ENCODE measurements at places on chromosomes 3 and 15. TPM values are rescaled to one million over a fixed set of nuclear protein-coding genes. Genes with fewer than 3 reads are reported as not detected.

TTLL13 gene
- 0.08 TPM for total RNA-seq

MASP1 gene
- total RNA-seq = 0.66 TPM

KIF23 gene
- total RNA-seq = 0.69 TPM

CCDC39 gene
- total RNA-seq = 0.69 TPM

CNOT10 gene
- total RNA-seq = 10.3 TPM

ECE2 gene
- not detected for total RNA-seq

DNA sequence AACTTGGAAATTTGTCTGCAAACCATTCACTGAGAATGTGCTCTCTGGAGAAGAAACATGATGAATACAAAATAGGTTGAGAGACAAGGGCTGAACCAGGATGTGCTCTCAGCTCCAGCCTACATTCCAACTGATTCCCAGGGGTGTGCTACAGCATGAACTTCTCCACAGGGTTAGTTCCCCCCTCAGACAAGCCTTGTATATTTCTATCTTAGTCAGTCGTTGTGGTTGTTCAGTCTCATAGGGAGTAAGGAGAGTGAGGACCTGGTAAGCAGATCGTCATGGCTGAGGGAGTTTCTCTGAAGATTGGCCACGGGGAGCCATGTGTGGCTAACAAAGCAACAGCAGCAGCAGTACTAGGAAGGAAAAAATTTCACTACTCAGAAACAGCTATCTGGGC is 919.7 kb upstream of the CADM2 start:
- H3K27ac ChIP-seq = no peak overlapping the region
- H3K36me3 ChIP-seq = no peaks in the 10 kb centered on the region
- no peaks in the 10 kb centered on the region for H3K27me3 ChIP-seq
- no peak for DNase-seq

DNA sequence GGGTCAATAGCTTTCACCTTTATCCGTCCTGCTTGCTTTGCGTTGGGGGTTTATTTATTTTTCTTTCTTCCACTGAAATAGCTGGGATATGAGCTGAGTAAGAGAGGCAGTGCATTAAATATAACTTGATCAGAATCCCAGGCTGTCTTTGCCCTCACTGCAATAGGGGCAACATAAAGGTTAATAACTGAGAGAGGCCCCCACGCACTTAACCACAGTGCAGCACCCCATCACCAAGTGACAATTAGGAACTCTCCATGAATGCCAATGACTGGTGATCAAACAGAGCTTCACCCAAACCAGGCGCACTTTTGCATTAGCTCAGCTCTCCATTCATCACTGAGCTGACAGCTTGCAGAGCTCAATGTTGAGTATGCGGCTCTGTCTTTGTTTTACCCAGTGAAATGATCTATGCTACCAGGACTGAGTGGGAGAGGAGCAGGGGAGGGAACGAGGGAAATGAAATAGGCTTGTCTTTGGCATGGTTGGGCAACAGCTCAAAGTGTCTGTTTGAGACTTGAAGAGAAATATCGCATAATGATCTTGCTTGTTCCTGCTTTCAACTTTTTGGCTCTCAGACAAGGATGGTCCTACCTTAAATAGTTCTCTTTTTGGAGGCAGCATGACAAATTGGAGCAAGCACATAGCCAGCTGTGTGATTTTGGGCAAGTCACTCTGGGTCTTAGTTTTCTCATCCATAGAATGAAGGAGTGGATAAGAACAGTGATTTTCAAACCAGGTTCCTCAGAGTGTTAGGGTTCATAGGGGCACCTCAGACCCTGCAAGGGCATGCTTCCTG is 14.5 kb upstream of the GLCE start:
- no peak overlapping the region for H3K27ac ChIP-seq
- no peaks in the 10 kb centered on the region for H3K36me3 ChIP-seq
- no peak for DNase-seq
- H3K4me1 ChIP-seq = no peaks in the 10 kb centered on the region
- no peak overlapping the region for H3K4me3 ChIP-seq

- H3K27ac ChIP-seq = no peak overlapping the region
- H3K27me3 ChIP-seq = no peaks in the 10 kb centered on the region
- no peaks in the 10 kb centered on the region for H3K4me1 ChIP-seq
- H3K36me3 ChIP-seq = no peaks in the 10 kb centered on the region
- H3K4me3 ChIP-seq = no peak overlapping the region
- no peak for DNase-seq
Observed at GRCh38 chr3:30201715-30202114, 404.7 kb upstream of the TGFBR2 start.

DNA sequence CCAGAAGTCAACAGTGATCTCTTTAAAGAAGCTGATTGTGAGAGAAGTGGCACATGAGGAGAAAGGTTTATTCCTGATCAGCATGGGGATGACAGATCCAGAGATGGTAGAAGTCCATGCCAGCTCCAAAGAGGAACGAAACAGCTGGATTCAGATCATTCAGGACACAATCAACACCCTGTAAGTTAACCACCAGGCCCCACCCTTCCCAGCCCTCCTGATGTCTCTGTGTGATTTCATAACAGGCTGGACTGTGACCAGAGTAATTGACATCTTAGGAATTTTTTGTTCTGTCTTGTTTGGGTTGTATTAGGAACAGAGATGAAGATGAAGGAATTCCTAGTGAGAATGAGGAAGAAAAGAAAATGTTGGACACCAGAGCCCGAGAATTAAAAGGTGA is 67.7 kb downstream of the KLHL25 start:
- H3K4me1 ChIP-seq = peaks cover 4% of the 10 kb centered on the region
- DNase-seq = no peak
- H3K27ac ChIP-seq = peak overlapping the region; percentile 1
- peaks cover 10% of the 10 kb centered on the region for H3K36me3 ChIP-seq
- H3K27me3 ChIP-seq = no peaks in the 10 kb centered on the region

DNA sequence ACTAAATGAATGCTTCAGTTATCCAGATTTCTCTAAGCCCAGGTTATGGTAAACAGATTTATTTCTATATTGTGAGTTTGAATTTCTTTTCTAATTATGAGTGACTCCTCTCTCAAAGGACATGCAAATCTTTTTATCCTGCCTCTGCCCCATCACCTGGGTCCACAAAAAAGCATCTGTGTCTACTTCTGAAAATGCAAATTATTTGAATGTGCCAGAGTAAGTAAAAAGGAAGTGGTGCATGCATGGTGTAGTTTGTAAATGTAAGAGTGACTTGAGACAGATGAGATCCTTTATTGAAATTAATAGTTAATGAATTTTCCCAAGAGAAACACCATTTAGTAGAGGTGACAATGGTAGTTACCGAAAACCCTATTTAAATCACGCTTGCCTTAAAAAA is 26.9 kb downstream of the MCTP2 start:
- no peak overlapping the region for H3K4me3 ChIP-seq
- no peak overlapping the region for H3K27ac ChIP-seq
- no peaks in the 10 kb centered on the region for H3K27me3 ChIP-seq
- H3K36me3 ChIP-seq = no peaks in the 10 kb centered on the region
- DNase-seq = no peak

- H3K27me3 ChIP-seq = no peaks in the 10 kb centered on the region
- H3K4me1 ChIP-seq = peaks cover 20% of the 10 kb centered on the region
- DNase-seq = no peak
- no peak overlapping the region for H3K4me3 ChIP-seq
- no peak overlapping the region for H3K27ac ChIP-seq
Observed at GRCh38 chr3:184143327-184143726, 8.2 kb downstream of the EIF2B5 start.

GRCh38 chr3:127639173-127640041 is 10.4 kb downstream of the PODXL2 start:
- H3K27me3 ChIP-seq = no peaks in the 10 kb centered on the region
- H3K36me3 ChIP-seq = no peaks in the 10 kb centered on the region
- H3K4me3 ChIP-seq = no peak overlapping the region
- DNase-seq = no peak

- no peak overlapping the region for H3K27ac ChIP-seq
- no peak for DNase-seq
- no peaks in the 10 kb centered on the region for H3K36me3 ChIP-seq
- H3K4me1 ChIP-seq = no peaks in the 10 kb centered on the region
Observed at GRCh38 chr15:95362306-95362705, 968.2 kb upstream of the NR2F2 start.

DNA sequence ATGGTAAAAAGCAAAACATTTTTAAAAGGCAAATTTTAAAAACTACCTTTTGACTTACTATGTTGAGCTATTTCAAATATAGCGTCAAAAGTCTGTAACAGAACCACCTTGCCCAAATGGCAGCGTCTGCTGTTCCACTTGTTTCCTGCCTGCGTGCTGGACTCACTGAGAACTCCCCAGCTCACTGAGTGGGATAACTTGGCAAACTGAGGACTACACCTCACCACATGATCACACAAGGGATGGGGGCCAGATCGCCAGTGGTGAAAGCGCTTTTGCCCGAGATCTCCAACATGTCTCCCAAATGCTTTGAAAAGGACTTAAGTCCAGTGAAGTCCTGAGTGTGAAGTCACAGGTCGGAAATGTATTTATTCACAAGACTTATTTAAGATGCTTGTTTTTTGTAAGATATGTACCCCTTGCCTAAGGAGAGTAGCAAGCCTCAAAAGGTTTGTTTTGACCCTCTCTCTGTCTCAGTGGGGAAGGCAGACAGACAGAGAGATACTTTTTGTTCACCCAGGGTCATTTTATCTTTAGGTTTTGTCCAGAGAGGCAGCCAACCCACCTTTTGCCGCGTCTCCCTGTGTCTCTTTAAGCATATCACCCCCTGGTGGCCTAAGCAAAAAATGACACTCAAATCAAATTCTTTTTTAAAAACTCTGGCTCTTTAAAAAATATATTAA is 192.6 kb downstream of the PDZRN3 start:
- no peak overlapping the region for H3K27ac ChIP-seq
- no peaks in the 10 kb centered on the region for H3K27me3 ChIP-seq
- no peak for DNase-seq
- H3K4me3 ChIP-seq = no peak overlapping the region

DNA sequence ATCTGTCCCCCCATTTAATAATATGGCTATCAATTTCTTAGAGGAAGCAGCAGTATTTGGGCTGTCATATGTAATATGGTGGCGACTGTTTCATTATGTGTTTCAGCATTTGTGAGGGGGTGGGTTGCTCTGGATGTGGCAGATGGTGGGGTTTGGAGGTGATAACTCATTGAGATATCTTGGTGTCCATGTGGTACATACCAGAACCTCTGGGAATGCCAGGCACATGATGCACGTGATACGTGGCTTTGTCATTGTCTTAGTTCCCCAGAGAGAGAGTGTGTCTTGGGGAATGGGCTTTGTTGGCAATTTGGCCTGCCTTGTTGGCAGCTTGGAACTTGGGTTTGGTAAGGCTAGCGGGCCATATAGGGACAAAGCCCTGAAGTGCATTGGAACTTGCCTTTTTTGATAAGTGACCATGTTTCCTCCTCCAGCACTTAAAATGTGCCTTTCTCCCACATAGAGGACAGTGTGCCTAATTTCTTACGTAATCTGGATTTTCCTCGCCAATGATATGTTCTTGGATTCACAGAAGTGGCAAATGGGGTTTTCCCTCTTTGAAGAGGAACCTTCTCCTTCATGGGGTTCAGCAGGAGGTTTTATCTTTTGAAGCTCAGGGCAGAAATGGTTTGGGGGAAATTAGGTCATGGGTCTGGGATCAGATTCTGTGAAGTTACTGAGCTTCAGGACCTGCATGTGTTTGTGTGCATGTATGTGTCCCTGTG is 79.5 kb downstream of the DNASE1L3 start:
- DNase-seq = no peak
- H3K27me3 ChIP-seq = no peaks in the 10 kb centered on the region
- H3K4me1 ChIP-seq = no peaks in the 10 kb centered on the region
- H3K27ac ChIP-seq = no peak overlapping the region
- no peaks in the 10 kb centered on the region for H3K36me3 ChIP-seq

- no peaks in the 10 kb centered on the region for H3K4me1 ChIP-seq
- H3K27ac ChIP-seq = no peak overlapping the region
- H3K4me3 ChIP-seq = no peak overlapping the region
- no peaks in the 10 kb centered on the region for H3K27me3 ChIP-seq
- H3K36me3 ChIP-seq = no peaks in the 10 kb centered on the region
Observed at GRCh38 chr15:36075333-36075732, 504.1 kb upstream of the CDIN1 start.

DNA sequence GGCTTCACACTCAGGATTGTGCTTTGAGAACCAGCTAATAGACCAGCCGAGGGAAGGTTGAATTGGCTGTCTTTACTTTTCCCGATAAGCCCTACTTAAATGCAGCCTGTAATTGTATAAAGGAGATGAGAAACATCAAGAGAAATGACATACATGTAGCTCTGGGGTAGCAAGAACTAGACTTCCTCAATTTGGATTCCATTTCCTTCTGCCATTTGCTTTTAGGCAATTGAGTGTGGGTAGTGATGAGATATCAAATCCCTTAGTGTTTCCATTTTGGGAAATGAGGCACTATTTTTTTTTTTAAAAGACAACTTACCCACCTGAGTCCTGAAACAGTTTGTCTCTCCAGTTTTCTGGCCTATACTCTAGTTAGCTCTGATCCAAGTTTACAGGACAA is 2.2 kb downstream of the INAFM2 start:
- DNase-seq = no peak
- H3K4me3 ChIP-seq = peak overlapping the region; percentile 86
- H3K27me3 ChIP-seq = no peaks in the 10 kb centered on the region
- H3K27ac ChIP-seq = peak overlapping the region; percentile 86
- H3K4me1 ChIP-seq = peaks cover 39% of the 10 kb centered on the region

GRCh38 chr3:68121287-68121686 is 466.9 kb upstream of the SUCLG2 start:
- H3K4me3 ChIP-seq = no peak overlapping the region
- no peak overlapping the region for H3K27ac ChIP-seq
- no peaks in the 10 kb centered on the region for H3K27me3 ChIP-seq
- H3K4me1 ChIP-seq = no peaks in the 10 kb centered on the region
- H3K36me3 ChIP-seq = no peaks in the 10 kb centered on the region

- peaks cover 59% of the 10 kb centered on the region for H3K4me1 ChIP-seq
- H3K27ac ChIP-seq = peak overlapping the region; percentile 99
- H3K27me3 ChIP-seq = no peaks in the 10 kb centered on the region
- DNase-seq = peak; percentile 99
Observed at GRCh38 chr3:126355777-126356372, 1.3 kb downstream of the KLF15 start.

- H3K36me3 ChIP-seq = no peaks in the 10 kb centered on the region
- no peaks in the 10 kb centered on the region for H3K4me1 ChIP-seq
- no peaks in the 10 kb centered on the region for H3K27me3 ChIP-seq
- no peak for DNase-seq
- H3K27ac ChIP-seq = no peak overlapping the region
- H3K4me3 ChIP-seq = no peak overlapping the region
Observed at GRCh38 chr3:170307671-170308405, 49.7 kb upstream of the SKIL start.

DNA sequence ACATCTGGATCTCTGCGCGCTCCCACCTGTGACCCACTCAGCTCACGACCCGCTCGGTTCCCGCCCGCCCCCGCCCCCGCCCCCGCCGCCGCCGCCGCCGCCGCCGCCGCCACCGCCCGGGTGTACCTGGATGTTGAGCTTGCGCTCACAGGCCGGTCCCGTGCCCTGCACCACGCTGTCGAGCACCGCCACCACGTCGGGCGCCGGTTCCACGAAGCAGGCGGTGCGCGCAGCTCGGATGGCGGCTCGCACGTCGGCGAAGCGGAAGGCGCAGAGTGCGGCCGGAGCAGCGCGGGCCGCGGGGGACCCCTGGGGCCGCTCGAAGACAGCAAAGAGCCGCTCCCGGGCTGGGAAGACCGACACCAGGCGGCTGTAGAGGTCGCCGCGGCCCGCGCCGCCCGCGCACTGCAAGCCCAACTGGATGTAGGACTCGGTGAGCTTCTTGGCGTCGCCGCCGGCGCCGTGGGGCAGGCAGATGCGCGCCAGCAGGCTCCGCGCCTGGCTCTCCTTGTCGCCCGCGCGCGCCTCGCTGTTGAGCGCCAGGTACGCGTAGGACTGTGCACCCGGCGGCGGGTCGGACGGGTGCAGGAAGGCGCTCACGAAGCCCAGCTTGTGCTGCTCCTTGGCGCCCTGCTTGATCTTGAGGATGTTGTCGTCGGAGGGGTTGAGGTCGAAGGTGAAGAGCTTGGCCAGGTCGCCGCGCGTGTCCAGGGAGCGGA is 1.1 kb downstream of the PLXND1 start:
- peak overlapping the region; percentile 68 for H3K4me3 ChIP-seq
- no peaks in the 10 kb centered on the region for H3K27me3 ChIP-seq
- H3K36me3 ChIP-seq = no peaks in the 10 kb centered on the region
- DNase-seq = peak; percentile 64
- peaks cover 36% of the 10 kb centered on the region for H3K4me1 ChIP-seq
